ENCODE measurements at places on chromosomes 12 and 14. TPM values are rescaled to one million over a fixed set of nuclear protein-coding genes. Genes with fewer than 3 reads are reported as not detected.

DNA sequence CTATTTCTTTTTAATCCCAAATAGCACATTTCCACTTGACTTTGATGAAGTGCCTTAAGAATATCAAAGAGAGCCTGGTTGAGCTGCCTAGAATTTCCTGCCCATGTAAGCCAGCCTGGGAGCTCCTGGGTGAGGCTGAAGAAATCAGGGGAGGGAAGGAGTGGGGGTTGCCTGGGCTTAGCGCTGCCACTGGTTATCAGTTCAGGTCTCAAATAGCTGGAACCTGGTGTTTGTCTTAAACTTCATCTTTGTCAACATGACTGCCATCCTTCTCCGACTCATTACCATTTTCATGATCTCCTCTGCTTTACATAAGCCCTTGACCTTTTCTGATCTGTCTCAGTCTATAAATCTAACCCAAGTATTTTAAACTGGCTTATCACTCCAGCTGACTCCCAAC is 151.5 kb downstream of the TTC8 start:
- no peak overlapping the region for H3K4me3 ChIP-seq
- H3K36me3 ChIP-seq = no peaks in the 10 kb centered on the region
- no peak overlapping the region for H3K27ac ChIP-seq

- no peak overlapping the region for H3K4me3 ChIP-seq
- H3K4me1 ChIP-seq = no peaks in the 10 kb centered on the region
- no peak overlapping the region for H3K27ac ChIP-seq
- no peak for DNase-seq
Observed at GRCh38 chr12:65389436-65389835, 111.0 kb downstream of the MSRB3 start.

DNA sequence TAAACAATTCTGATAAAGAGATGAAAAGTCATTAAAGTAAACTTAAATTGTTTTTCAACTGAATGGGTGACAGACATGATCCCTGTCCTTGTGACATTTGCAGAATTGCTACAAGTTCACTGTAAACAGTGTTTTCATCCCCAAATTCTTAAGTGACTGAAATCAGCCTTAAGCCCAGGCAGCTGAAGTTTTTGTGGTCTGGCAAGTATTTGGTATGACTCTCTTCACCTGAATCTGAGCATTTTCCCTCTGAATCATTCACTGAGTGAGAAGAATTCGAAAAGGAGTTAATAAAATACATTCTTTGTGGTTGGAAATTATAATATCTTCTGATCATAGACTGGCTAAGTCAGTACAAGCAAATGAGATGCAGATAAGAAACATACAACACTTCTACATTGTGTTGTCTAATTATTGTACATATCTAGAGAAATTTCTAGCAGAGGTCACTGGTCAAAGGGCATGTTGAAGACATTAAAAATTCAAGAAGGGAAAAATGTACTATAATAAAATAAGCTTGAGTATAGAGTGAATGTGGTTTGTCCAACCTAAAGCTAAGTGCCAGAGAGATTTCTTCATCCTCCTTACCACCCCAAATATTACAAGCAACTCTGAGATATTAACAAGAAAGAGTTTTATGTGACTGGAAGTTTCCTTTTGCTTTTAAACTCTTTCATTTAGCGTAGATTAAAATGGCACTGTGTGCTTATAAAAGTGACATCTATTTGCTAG is 177.8 kb upstream of the DIO2 start:
- no peak for DNase-seq
- H3K4me3 ChIP-seq = no peak overlapping the region
- no peak overlapping the region for H3K27ac ChIP-seq
- H3K36me3 ChIP-seq = no peaks in the 10 kb centered on the region
- peaks cover 9% of the 10 kb centered on the region for H3K4me1 ChIP-seq

GRCh38 chr14:56590535-56590960 is 10.9 kb downstream of the TMEM260 start:
- H3K4me3 ChIP-seq = no peak overlapping the region
- H3K27ac ChIP-seq = peak overlapping the region; percentile 31
- peaks cover 16% of the 10 kb centered on the region for H3K4me1 ChIP-seq
- peak; percentile 75 for DNase-seq
- H3K36me3 ChIP-seq = peaks cover 17% of the 10 kb centered on the region

The IGFBP6 gene
- 2.6 TPM for total RNA-seq
